ENCODE measurements at places on chromosomes 12 and 14.

GRCh38 chr12:106986135-106986534, 811 bp downstream of the MTERF2 start:
- DNase-seq: no peak

- no peak for DNase-seq
Observed at GRCh38 chr14:54637270-54638134, 70.6 kb downstream of the SAMD4A start.

GRCh38 chr14:91388551-91388975, 29.1 kb downstream of the CCDC88C start:
- DNase-seq: no peak

GRCh38 chr12:56103823-56104108, 593 bp upstream of the PA2G4 start:
- no peak for DNase-seq
